ENCODE measurements at places on chromosomes 2 and 18. TPM values are rescaled to one million over a fixed set of nuclear protein-coding genes. Genes with fewer than 3 reads are reported as not detected.

DNA sequence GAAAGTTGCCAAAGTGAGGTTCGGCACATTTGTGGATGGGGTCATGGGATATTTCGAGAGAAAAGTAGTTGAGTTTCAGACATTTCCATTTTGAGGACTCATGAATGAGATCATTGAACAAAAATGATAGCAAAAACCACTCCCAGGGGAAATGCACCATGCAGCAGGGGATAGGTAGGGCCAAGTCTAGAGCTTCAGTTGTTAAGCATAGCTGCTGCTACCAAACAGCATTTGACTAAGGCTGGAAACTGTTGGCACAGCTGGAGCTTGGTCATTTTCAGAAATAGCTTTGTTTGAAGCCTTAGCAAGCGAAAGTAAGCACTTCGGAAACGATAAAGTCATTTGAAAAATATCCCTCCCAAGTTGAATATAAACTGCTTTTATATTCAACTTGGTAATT is 431.8 kb downstream of the SOCS6 start:
- no peaks in the 10 kb centered on the region for H3K27me3 ChIP-seq
- H3K4me1 ChIP-seq: no peaks in the 10 kb centered on the region
- no peak overlapping the region for H3K4me3 ChIP-seq
- no peaks in the 10 kb centered on the region for H3K36me3 ChIP-seq
- DNase-seq: no peak

DNA sequence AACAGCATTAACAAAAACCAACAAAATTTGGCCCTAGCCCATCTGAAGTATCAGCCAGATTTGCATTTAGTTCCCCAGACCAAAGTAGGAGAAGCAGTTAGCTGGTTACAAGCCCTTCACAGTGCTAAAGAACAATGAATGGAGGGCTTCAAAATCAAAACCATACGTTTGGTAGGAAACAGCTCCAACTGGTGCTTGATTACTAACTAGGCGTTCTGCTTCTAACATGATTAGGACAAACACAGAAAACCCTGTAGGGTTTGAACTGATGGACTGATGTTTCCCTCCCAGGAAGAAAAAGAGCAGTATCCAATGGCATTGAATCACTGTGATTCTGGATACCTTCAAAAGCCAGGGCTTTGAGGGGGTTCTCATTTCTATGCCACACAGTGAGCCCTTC is 20.5 kb upstream of the STAT4 start:
- no peaks in the 10 kb centered on the region for H3K36me3 ChIP-seq
- H3K4me1 ChIP-seq: no peaks in the 10 kb centered on the region
- no peaks in the 10 kb centered on the region for H3K27me3 ChIP-seq
- no peak overlapping the region for H3K4me3 ChIP-seq

VWA3B gene
- total RNA-seq: not detected

TGFA gene
- 4.5 TPM for total RNA-seq

All from T-cell (primary cell).